Adrenal gland (tissue), 19 donors: ENCODE measurements at places on chromosomes 12 and 14. TPM values are rescaled to one million over a fixed set of nuclear protein-coding genes. Genes with fewer than 3 reads are reported as not detected.

Gene SERPINA10
- 0.13 TPM for polyA plus RNA-seq

Gene TCL1B
- not detected for polyA plus RNA-seq

Gene GPR65
- polyA plus RNA-seq = 1.3 TPM

Gene UNC119B
- 17.9 TPM for polyA plus RNA-seq

Gene KRT77
- not detected for polyA plus RNA-seq
